ENCODE measurements at places on chromosomes 5 and 9.

GRCh38 chr5:90586469-90586868 is 27.9 kb downstream of the ADGRV1 start:
- no peak for DNase-seq

DNA sequence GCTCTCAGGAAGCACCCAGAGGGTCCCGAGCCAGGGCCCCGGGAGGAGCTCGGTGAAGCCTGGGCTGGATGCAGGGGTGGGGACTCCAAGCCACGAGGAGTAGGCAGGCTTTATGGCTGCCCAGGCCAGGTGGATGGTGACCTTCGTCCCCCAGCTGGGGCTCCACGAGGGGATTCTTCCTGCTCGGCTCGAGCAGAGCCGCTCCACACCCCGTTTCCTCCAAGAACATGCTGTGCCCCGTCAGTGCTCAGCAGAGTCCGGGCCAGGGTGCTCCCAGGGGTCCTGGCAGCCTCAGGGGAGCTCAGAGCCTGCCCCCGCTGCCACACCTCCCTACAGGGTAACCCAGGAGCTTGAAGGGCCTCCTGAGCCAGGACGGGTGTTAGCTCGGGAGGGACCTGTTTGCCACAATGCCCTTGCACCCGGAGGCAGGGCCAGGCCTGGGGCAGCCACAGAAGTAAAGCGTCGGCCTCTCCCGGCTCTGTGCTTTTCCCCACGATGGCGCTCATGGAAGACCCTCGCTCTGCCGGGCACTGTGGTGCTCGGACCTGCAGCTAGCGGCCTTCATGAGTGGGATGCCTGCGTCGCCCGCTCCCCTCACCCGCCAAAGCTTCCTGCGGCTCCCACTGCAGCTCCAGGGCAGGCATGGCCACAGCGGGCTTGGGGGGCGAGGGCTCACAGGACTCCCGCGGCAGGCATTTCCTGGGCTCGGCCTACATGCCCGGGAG is 86.8 kb downstream of the KCNT1 start:
- DNase-seq = no peak

- no peak for DNase-seq
Measured at GRCh38 chr5:3385991-3386519, 209.6 kb upstream of the IRX1 start.

GRCh38 chr9:2729003-2729402 is 11.7 kb downstream of the KCNV2 start:
- no peak for DNase-seq

DNA sequence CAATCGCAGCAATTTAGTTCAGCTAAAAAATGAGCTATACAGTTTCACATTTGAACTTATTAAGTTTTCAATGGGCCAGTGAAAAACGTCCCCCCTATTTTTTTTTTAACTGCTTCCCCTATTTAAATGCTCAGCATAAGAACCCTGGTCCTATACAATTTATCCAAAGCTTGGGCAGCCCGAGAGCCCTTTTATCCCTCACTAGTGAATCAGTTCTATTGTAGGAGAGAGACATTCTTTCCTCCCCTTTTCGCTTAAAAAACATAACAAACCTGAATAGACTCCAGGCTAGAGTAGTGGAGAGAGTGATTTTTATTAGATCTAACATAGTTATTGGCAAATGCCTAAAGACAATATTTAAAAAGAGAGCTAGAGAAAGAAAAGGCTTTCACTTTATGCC is 1.4 kb downstream of the LIX1 start:
- no peak for DNase-seq

GRCh38 chr9:127626752-127627493 is 14.8 kb downstream of the STXBP1 start:
- DNase-seq = no peak

DNA sequence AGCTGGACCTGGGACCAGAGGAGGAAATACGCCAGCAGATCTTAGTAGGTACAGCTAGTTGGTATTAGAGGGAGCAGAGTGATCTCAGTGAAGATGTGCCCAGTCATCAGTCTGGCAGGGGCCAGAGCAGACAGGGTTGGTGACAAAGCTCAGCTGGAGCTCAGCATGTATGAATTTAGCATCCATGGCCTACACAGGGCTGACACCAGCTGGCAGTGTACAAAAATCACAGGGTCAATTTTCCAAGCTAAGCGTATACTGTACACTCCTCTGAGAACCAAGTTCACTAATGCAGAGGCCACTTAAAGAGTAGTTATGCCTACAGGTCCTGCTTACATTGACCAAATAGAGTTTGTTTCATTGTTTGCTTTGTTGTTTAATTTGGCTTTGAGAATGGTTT is 146.6 kb downstream of the SLC24A2 start:
- no peak for DNase-seq

DNA sequence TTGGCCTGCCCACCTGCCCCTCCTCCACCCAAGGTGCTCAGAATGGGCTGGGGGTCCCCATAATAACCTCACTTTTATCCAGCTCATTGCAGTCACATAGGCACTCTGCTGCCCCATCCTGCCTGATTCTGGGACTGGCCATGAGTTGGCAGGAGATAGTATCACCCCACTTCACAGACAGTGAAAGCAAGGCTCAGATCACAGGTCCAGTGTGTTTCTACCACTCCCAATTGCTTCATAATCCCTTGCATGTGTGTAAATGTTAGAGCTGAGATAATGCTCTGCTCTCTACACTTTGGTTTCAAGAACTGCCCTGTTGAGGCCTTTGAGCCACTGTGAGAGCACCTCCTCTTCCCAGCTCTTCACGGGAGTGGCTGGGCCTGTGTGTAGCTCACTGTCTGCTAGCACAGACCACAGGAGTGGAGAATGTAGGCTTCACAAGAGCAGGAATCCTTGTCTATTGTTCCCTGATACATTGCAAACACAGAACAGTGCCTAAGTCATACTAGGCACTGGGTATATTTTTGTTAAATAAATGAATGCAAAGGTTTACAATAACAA is 8.4 kb downstream of the PCYOX1L start:
- DNase-seq = no peak

GRCh38 chr5:94281236-94281801 is 337.1 kb downstream of the KIAA0825 start:
- no peak for DNase-seq

DNA sequence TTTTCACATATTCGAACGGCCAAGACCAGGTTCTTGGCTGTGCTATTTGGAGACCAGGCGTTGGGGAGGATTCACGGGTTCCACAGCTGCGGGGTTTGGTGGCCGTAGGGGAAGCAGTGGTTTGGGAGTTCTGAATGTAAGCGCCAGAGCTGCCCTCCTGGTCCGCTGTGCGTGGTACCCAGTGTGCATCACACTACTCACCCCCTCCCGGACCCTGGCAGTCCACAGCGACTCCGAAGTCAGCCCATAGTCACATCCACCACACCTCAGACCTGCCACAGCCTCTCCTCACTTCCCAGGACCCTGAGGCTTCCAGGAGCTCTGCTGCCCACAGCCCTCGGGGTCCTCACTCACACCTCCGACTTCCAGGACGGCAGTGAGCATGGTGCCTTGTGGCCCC is 26.8 kb downstream of the AMBP start:
- DNase-seq = no peak

DNA sequence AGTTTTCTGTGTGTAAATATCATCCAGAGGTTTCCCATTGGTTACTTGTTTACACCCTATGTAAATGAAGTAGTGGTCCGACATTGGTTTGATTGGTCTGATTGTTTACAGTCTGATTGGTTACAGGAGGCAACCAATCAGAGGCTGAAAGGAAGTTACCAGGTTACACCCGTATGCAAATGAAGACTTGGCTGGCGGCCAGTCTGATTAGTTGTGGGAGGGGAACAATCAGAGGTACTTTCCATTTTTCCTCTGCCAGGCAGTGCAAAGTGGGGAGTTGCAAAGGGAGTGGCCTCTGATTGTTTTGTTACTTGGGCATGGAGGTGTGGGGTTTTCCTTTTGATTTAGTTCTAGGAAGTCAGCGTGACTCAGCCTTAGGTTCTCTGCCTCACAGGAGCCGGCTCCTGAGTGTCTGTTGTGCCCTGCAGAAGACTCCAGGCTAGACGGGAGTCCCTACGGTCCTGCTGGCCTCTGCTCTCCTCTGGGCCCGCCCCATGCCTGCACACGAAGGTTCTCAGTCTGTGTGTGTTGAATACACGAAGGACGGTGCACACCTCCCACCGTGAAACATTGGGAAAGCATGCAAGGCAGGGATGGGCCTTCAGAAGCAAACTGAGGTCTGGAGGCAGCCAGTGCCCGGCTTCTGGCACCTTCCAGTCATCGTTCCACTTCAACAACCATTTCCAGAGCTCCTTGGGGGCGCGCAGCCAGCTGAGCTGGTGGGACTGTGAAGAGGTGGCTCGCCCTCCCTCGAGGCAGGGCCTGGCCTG is 42.9 kb downstream of the OLFM1 start:
- DNase-seq = no peak

- DNase-seq = no peak
Measured at GRCh38 chr9:107635803-107636174, 146.2 kb upstream of the KLF4 start.

DNA sequence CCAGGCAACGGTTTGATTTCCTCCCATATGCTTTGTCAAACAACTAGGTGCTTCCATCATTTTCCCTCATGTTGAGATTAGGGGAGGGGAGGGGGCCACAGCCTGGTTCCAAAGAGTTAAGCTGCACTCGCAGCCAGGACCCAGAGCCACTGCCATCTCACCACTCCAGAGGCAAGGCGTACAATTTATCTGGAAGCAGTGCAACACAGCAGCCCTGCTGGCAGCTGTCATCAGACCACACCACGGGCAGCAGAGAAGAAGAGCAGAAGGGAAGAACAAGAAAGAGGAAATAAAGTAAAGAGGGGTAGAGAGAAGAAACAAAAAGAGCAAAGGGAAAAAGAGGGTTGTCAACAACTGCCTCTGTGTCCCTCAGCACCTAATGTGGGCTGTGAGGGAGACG is 38.9 kb downstream of the MED27 start:
- DNase-seq = no peak

DNA sequence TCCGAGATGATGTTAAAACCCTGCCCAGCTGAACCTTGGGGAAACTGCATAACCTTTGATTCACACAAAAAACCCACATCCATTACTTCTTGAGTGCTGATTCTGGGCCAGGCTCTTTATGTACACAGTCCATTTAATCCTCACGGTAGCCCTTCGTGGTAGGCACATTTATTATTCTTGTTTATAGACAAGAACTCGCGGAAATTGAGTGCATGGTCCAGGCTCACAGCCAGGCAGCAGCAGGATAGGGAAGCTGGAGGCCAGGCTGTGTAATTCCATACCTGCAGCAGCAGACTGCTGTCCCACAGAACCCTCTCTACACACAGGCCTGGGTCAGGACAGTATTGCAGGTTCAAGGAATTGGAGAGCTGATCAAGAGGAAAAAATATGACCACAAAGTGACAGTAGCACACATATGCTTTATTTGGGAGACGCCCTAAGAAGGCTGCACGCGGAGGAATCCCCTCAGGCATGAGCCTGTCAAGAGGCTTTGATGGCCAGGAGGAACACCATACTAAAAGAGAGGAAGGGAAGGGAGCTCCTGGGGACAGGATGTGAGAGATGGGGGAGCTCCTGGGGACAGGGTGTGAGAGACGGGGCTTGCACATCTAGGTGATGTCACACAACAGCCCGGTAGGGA is 28.4 kb upstream of the FAM120A start:
- DNase-seq = no peak

DNA sequence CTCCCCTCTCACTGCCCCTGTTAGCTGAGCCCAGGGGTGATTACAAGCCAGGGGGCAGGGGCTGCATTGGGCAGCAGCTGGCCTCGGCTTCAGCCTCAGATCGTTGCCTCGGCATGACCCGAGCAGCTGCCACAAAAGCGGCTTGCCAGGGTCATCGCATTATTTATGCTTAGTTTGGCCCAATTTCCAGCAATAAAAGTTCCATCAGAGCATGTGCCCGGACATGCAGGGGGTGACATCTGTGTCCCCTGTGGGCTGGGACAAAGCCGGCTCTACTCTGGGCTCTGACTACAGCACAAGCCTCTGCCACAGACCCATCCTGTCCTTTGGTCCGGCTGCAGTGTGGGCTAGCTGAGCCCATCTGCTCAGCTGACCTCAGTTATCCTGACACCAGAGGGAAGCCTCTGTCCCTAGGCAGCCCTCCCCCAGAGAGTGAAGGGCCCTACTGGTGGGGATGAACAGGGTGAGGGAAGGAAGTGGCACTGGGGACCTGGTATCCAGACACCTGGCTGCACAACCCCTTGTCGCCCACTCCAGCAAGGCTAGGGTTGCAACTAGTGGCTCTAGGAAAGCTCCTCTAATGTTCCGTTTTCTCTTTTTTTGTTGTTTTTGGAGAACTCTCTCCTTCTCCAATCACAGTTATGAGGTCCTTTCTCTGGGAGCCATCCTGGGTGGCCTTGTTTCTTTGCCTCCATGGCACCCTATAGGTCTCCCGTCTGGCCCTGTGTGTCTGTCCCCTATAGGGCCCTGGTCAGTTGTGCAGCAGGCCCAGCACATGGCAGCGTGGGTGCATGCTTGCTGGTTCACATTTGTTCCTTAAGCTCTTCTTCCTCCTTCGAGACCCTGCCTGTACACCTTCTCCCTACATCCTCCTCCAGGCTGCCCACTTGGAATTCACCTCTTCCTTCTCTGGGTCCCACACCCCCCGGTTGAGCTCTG is 13.3 kb upstream of the GADD45G start:
- DNase-seq = no peak

DNA sequence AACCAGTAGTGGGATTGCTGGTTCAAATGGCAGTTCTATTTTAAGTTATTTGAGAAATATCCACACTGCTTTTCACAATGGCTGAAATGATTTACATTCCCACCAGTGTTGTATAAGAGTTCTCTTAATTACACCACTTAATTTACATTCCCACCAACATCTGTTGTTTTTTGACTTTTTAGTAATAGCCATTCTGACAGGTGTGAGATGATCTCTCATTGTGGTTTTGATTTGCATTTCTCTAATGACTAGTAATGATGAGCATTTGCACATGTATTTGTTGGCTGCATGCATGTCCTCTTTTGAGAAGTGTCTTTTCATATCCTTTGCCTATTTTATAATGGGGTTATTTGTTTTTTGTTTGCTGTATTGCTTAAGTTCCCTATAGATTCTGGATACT is 688.3 kb downstream of the PRR16 start:
- no peak for DNase-seq
